ENCODE measurements at places on chromosomes 6 and 20.

DNA sequence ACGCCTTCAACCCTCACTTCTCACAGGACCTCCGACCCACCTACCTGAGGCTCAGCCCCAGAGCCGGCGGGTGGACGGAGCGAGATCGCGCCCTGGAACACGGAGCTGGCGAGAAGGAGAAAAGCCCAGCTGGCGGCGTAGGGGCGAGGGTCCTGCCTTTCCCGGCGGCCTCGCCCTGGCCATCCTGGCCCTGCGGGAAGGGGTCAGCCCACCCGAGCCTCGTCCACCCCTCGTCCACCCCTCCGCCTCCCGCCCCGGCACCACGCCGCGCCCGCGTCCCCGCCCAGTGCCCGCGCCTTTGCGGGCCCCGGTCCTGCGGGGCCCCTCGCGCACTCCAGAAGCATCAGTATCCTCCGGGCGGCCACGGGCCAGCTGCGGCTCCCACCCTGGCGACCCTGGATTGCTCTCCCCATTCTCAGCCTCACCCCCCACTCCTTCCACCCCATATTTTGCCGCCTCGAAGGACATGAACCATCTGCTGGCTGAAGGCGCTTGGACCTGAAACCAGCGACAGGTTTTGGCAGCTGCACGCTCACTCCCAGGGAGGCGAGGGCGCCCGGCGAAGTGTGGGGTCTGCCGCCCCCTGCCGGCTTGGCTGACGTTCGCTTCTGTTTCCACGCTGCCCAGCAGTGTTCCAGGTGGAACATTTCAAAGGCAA is 65.1 kb downstream of the PLG start:
- DNase-seq, result peak; percentile 22

GRCh38 chr6:16031278-16031981 is 97.5 kb upstream of the MYLIP start:
- DNase-seq, result no peak

DNA sequence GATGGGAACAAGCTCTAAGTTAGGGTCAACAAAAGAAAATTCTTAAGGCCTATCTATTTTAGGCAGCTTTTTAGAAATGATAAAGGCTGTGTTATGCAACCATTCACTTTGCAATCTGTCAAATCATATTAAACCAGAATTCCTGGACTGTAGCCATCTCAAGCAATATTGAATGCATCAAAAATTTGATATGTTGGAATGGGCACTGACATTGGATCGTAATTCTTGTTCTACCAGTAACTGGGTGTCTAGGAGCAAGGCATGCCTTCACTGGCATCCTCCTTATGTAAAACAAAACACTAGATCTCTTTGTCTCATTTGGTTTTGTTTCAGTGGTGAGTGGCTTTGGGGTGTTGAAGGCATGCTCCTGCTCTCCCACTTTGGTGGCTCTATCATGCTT is 145.6 kb downstream of the JARID2 start:
- no peak for DNase-seq

GRCh38 chr6:63928613-63929012 is 293.0 kb downstream of the PHF3 start:
- DNase-seq, result no peak

GRCh38 chr20:35699957-35700624 is 886 bp downstream of the ROMO1 start:
- DNase-seq, result no peak

- no peak for DNase-seq
Measured at GRCh38 chr20:35506872-35507638, 22.4 kb downstream of the C20orf173 start.

GRCh38 chr6:122079916-122080315 is 319.5 kb upstream of the HSF2 start:
- DNase-seq, result no peak

DNA sequence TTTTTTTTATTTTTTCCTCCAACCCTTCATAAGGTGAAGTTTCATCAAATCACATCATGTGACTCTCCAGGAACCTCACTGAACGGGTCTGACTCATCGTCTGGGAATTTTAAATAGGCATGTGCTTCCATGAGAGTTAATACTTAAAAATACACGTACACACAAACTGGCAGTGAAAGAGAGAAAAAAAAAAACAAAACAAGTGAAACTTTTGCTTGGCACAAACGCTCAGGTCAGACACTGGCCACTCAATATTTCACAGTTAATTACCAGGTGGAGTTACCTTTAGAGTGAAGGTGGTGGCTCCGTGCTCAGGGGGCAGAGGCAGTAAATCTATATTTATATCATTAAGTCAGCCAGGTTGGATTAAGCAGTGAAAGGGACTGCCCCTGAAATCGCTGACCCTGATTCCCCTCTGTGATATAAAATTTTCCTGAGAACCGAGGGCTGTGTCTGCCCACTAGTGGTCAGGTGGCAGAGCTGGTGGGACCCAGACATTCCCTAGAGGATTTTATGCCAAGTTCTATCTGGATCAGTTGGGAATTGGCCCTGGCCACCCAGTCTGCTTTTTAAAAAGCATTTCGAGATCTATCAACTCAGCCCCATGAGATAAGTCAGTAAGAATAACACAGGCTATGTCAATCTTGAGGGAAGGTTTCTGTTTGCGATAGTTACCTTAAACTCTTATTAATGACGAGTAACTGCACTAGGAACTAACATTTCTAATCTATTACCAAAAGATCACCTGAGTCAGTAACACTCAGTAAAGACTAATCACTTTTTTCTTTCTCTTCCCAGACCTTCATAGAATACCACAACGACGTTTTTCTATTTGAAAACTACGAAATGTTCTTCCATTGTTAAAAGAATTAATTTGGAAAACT is 259.1 kb downstream of the HDGFL1 start:
- no peak for DNase-seq

DNA sequence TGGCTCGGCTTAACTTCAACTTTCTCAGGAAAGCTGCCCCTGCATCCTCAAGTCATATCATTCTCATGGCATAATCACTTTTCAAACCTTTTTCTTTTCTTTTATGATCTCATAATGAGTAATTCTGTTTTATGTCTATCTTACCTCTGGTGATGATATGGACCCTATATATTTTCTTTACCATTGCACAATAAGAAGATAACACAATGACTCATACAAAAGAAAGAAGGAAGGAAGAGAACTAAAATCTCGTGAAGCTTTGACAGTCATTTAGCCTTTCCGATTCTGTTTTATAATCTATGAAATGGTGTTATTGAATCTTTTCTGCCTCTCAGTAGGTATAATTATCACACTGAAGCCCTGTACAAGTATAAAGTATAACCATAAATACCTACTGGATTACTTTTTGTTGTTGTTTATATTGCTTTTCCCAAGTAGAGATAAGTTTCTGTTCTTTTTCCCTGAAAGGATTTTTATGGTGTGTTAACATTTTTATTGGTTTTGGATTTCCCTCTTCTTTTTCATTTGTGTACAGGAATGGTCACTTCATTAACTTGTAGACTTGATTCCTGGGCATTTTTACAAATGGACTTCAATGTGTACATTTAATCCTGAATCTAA is 300.9 kb downstream of the LAMA2 start:
- no peak for DNase-seq

DNA sequence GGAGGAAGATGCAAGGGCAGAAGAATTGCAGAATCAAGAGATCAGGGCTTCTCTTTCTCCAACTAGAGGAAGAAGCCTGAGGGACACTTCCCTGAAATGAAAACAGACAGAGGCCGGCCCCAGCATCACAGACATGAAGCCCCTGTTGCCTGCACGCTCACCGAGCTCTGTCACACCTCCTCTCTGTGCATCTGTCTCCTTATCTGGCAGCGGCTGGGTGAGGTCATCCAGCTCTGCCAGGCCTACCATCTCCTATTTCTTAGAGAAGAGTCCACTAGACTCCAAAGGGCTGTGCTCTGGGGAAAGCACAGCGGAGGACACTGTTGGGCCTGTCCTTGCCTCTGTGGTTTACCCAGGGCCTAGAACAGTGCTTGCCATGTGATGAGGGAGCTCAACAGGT is 71.9 kb upstream of the MLN start:
- DNase-seq, result no peak

DNA sequence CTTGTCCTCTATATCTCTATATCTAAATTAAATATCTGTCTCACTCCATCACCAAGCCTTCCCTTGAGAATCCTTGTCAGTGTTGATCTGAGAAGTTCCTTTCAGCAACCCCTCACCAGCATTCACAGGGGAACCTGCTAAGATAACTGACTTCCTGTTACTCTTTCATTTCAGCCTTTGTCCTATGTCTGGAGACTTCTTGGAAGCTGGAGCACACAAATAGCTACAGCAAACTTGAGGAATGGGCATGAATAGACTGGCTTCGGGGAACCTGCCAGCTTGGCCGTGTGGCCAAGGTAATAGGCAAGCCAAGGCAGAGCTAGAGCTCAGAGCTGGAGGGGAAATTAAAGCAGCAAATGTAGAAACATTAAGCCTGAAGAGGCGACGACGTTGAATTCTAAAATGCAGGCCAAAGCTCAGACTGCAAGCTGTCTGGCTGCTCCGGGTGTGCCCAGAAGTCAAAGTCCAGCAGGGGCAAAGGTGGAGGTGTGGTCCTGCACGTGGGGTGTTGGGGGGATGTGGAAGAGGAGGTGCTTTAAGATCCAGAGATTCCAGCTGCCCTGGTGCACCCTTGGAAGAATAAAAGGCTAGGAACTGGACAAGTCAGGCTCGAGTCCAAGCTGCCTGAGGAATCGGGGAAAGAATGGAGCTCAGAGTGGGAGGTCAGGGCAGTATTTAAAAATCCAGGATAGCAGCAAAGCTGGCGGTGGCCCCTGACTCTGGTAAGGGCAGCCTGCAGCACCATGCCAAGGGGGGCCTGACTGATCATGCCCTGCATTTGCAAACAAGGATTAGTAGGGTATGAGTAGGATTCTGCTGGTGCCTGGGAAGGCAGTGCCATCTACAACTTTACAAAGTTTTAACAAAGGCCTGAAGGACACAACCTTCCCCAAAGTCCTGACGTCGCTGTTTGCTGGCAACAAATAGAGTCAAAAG is 185.0 kb upstream of the SGK1 start:
- no peak for DNase-seq

- DNase-seq, result no peak
Measured at GRCh38 chr6:153215242-153215641, 84.2 kb upstream of the RGS17 start.

Data from stimulated activated naive CD4-positive, alpha-beta T cell treated with Interleukin-2 at 50 U/mL for 16 hours (primary cell).